Neural crest cell (in vitro differentiated cells): ENCODE measurements at places on chromosomes 12 and 14.

DNA sequence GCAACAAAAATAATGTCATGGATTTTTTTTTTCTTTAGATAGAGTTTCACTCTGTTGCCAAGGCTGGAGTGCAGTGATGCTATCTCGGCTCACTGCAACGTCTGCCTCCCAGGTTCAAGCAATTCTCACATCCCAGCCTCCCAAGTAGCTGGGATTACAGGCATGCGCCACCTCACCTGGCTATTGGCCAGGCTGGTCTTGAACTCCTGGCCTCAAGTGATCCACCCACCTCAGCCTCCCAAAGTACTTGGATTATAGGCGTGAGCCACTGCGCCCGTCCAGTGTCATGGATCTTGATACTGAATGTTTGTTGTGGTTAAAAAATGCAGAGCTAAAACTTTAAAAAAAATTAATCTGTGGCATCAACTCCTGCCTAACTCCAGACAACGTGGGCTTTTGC lies 107.8 kb upstream of the PTPRB start:
- no peak for DNase-seq

DNA sequence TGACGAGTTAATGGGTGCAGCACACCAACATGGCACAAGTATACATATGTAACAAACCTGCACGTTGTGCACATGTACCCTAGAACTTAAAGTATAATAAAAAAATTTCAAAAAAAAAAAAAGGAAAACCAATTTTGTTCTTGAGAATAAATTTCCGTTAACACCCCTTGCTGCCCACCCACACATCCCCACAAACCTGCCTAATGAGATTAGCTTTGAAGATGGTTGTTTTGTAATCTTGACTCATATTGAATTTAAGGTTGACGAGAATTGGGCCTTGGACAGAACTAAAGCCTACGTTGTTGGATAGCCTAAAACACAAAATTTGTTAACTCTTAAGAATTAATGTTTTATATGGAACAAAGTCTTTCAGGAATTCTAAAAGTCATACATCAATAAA lies 52.9 kb downstream of the SYT1 start:
- DNase-seq, result no peak

- no peak for DNase-seq
Observed at GRCh38 chr14:72709916-72710611, 183.8 kb downstream of the DPF3 start.

DNA sequence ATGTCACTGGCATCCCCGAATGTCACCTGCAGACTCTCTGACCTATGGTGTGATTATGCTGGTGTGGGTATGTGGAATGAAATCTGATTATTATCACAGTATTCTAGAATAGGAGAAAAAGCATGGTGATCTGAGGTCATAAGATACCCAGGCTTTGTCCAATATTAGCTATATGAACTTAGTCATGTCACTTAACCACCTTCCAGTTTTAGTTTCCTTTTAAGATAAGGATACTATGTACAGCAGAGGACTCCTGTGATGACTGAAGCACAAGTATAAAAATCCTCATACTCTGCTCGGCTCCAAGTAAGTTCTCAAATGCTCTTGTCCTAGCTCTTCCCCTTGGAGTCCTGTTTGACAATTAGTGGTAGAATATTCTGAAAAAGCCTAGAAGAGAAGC lies 2.8 kb downstream of the GNS start:
- no peak for DNase-seq
